Caudate nucleus (tissue), 63 donors: ENCODE measurements at places on chromosomes 1 and 21.

DNA sequence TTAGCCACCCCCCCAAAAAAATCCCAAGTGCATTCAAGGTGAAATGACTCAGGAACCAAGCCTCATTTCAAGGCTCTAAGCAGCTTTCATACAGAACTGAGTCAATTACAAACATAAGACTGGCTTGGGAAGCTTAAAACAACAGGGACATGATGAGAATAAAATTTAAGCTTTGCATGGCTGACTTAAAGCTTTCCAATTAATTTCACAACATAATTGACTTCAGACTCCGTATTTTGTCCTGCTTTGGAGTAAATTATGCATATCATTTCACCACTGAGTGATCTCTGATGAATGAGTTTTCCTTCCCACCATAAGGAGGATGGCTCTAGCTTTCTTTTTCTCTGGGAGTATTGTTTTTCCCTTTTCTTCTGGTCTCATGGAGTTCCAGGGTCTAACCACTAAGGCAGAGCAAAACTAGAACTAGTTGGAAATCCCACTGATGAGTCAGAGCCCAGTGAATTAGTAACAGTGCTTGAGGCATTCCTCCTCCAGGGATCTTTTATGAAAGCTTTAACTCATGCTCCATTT is 72.8 kb downstream of the XCL2 start:
- no peak for DNase-seq

DNA sequence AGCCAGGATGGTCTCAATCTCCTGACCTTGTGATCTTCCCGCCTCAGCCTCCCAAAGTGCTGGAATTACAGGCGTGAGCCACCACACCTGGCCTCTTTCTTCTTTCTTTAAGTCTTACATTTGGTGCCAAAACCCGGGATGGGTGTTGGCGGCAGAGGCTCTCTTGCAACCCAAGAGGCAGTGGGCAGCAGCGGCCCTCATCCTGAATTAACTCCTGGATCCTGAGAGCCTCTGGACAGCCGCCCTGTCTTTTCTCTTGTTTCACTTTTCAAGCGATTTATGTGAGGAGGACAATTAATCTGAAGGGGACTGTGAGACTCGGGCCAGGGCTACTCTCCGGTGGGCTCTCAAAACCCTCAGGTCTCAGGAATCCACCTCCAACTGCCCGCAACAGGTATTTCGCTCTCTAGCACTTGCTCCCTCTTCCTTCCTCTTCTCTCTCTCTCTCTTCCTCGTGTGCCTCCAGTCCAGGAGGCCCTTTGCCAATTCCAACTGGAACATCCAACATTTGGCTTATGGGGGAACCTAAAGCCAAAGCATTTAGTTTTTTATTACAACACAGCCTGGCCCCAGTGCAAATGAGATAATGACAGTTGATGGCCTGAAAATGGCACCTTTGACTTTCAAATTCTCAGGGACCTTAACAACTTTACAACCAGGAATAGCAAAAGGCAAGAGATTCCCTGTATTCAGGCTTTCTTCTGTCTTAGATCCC is 18.1 kb upstream of the SLC2A5 start:
- no peak for DNase-seq

- no peak for DNase-seq
Observed at GRCh38 chr21:41342035-41342434, 19.8 kb upstream of the MX2 start.

DNA sequence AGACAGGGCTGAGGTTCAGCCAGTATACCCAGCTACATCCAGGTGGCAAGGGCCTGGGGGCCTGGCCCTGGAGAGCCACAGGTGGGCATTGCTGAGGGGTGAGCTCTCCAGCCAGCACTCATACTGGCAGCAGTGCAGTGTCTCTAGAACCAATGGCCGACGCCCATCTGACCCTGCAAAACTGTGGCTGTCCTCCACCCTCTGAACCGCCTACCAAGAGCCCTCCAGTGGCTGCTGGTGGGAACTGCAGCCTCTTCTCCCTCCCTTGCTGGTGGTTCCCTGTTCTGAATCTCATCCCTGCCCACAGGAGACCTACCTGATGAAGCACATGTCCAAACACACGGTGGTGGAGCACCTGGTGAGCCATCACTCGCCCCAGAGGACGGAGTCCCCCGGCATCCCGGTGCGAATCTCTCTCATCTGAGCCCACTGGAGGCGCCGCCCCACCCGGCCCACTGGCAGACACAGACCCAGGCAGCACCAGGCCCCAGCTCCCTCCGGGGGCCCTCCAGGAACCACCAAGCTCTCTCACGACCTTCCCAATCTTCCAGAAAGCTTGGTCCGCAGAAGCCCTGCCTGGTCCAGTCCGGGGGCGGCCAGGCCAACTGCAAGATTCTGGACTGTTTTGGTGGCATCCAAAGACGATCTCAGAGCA is 22.1 kb downstream of the A3GALT2 start:
- DNase-seq: peak; percentile 23
